ENCODE measurements at places on chromosomes 5 and 9. TPM values are rescaled to one million over a fixed set of nuclear protein-coding genes. Genes with fewer than 3 reads are reported as not detected.
A peak's percentile ranks its signal among the peaks of the same experiment; 100 is the strongest.

DNA sequence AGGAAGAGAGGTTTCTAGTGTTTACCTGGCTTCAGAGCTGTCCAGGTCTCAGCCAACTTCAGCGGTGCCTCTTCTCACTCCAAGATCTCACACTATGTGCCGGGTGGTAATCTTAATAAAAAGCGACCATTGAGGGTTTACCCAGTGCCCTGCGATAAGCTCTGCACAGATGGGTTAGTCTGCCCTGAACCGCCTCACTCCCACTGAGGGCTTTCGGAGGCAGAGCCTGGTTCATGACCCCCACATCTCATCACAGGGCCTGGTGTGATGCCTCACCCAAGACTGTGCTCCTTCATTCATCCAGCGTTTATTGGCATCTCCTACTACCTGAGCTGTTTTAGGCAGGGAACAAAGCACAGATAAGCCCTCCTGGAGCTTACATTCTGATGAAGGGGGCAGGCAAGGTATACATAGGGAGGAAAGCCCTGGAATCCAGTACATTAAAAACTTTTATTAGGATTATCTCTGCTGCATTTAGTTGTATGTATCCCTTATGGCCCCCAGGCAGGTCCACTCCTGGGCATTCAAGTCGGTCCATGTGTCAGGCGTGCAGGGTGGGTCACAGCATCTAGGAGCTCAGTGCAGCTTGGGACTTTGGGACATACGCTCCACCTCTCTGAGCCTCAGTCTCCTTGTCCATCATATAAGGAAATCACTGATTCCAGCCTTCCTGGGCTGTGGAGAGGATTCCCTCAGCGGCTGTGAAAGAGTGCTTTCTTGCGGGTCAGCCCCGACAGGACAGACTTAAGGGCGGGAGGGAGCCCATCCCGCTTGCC, 613 bp upstream of the COL15A1 start:
- peaks cover 6% of the 10 kb centered on the region for H3K4me1 ChIP-seq
- H3K4me3 ChIP-seq = no peak overlapping the region
- H3K27ac ChIP-seq = no peak overlapping the region
- H3K27me3 ChIP-seq = peaks cover 57% of the 10 kb centered on the region

- H3K27me3 ChIP-seq = no peaks in the 10 kb centered on the region
- no peaks in the 10 kb centered on the region for H3K4me1 ChIP-seq
- no peak overlapping the region for H3K4me3 ChIP-seq
- H3K27ac ChIP-seq = no peak overlapping the region
- no peak for DNase-seq
- no peaks in the 10 kb centered on the region for H3K36me3 ChIP-seq
Observed at GRCh38 chr5:89127191-89127590, 244.2 kb upstream of the MEF2C start.

- H3K27ac ChIP-seq = no peak overlapping the region
- peaks cover 27% of the 10 kb centered on the region for H3K27me3 ChIP-seq
- no peak overlapping the region for H3K4me3 ChIP-seq
- no peaks in the 10 kb centered on the region for H3K4me1 ChIP-seq
Observed at GRCh38 chr9:88161144-88161543, 22.9 kb upstream of the SPATA31C2 start.

DNA sequence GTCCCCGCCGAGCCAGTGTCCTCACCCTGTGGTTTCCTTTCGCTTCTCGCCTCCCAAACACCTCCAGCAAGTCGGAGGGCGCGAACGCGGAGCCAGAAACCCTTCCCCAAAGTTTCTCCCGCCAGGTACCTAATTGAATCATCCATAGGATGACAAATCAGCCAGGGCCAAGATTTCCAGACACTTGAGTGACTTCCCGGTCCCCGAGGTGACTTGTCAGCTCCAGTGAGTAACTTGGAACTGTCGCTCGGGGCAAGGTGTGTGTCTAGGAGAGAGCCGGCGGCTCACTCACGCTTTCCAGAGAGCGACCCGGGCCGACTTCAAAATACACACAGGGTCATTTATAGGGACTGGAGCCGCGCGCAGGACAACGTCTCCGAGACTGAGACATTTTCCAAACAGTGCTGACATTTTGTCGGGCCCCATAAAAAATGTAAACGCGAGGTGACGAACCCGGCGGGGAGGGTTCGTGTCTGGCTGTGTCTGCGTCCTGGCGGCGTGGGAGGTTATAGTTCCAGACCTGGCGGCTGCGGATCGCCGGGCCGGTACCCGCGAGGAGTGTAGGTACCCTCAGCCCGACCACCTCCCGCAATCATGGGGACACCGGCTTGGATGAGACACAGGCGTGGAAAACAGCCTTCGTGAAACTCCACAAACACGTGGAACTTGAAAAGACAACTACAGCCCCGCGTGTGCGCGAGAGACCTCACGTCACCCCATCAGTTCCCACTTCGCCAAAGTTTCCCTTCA, 1.4 kb downstream of the GLIS3 start:
- H3K27ac ChIP-seq = peak overlapping the region; percentile 87
- H3K27me3 ChIP-seq = peaks cover 32% of the 10 kb centered on the region
- DNase-seq = peak; percentile 70

DNA sequence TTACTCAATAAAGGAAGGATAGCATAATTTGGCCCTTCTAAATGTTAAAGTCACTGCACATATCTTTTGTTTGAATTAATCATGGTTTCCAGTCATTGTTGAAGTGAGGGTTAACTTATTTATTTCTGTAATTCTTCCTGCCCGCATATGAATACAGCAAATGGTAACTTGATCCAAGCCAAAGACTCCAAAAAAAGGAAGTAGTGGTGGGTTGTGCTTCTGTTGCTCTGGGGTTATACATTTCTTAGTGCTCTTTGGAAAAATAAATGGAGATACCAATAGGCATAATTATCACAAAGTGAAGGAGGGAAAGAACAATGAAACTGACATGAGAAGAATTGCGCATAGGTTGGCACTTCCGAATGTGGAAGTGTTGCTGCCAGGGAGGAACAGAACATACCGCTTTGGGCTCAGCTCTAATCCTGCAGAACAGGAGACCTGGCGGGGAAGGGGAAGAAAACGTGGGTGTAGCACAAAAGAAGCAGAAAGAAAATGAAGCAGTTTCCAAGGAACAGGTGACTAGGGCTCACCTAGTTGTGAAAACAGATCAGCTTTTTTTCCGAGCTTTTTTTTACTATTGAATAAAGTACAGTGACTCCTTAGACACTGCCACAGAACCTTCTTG, 69.7 kb upstream of the TAF11L2 start:
- H3K27me3 ChIP-seq = no peaks in the 10 kb centered on the region
- no peaks in the 10 kb centered on the region for H3K4me1 ChIP-seq
- no peak overlapping the region for H3K27ac ChIP-seq
- no peaks in the 10 kb centered on the region for H3K36me3 ChIP-seq

GRCh38 chr5:173456181-173456580, 128.0 kb upstream of the STC2 start:
- H3K4me3 ChIP-seq = no peak overlapping the region
- peaks cover 2% of the 10 kb centered on the region for H3K27me3 ChIP-seq
- H3K4me1 ChIP-seq = no peaks in the 10 kb centered on the region
- H3K27ac ChIP-seq = no peak overlapping the region

GRCh38 chr9:135878528-135879236, 28.7 kb downstream of the CAMSAP1 start:
- no peak overlapping the region for H3K4me3 ChIP-seq
- H3K27ac ChIP-seq = no peak overlapping the region
- DNase-seq = no peak
- peaks cover 8% of the 10 kb centered on the region for H3K36me3 ChIP-seq
- no peaks in the 10 kb centered on the region for H3K27me3 ChIP-seq

DNA sequence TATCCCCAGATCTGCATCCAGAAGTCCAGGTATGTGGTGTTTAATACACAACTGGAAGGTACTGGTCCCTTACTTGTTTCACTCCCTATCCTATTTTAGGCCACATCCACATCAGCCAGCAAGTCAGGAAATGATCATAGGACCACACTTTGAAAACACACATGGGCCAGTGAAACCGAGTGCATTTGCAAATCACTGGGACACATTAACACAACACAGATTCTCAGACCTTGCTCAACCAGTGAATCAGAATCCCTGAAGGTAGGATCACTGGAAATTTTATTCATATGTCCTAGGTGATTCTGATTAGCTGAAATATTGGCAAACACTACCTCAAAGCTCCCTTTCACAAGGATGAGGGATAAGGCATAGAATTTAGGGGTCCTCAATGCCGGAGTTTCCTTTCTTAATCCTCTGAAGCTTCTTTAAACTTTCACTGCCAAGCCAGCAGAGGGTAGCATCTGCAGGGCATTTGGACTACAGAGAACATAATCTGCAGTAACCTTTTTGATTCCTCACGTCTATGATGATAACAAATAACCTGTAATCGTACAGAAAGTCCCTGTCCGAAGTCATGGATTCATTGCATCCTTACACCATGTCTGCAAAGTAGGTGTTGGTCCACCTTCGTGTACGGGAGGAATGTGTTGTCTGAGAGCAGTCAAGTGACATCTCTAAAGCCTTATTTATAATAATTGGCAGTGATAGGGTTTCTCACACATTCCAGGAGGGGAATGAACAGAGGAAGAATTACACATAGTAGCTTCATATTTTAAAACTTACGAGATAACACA, 11.0 kb upstream of the ABLIM3 start:
- peaks cover 13% of the 10 kb centered on the region for H3K27me3 ChIP-seq
- no peaks in the 10 kb centered on the region for H3K4me1 ChIP-seq
- H3K36me3 ChIP-seq = no peaks in the 10 kb centered on the region
- H3K27ac ChIP-seq = no peak overlapping the region
- H3K4me3 ChIP-seq = no peak overlapping the region

DNA sequence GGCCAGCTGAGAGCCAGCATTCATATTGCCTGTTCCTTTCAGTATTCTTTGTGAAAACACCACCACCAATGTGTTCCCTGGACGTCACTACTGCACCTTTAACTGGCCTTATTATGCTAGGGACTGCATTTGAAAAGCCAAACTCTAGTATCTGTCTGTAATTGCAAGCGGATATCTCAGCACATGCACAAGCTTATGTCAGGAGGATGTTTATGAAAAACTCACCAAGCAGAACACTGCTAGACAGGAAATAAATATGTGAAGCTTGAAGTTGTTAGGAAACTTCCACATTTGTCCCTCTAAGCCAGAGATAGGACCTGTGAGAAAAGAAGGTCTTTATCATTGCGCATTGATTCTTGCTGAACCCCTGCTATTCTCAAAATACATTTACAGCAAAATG, 135.4 kb upstream of the CCDC152 start:
- no peak overlapping the region for H3K27ac ChIP-seq
- peaks cover 13% of the 10 kb centered on the region for H3K27me3 ChIP-seq
- no peaks in the 10 kb centered on the region for H3K36me3 ChIP-seq
- no peaks in the 10 kb centered on the region for H3K4me1 ChIP-seq
- no peak for DNase-seq

- no peaks in the 10 kb centered on the region for H3K27me3 ChIP-seq
- no peak for DNase-seq
- peaks cover 4% of the 10 kb centered on the region for H3K36me3 ChIP-seq
- no peak overlapping the region for H3K27ac ChIP-seq
Observed at GRCh38 chr5:138926688-138927448, 51.7 kb upstream of the LRRTM2 start.

- H3K27ac ChIP-seq = no peak overlapping the region
- H3K4me3 ChIP-seq = no peak overlapping the region
- DNase-seq = no peak
Observed at GRCh38 chr9:8429157-8429556, 629.6 kb upstream of the DMAC1 start.

The COMMD10 gene
- total RNA-seq = 19.7 TPM

The TDRD7 gene
- total RNA-seq = 9.3 TPM

The DND1 gene
- total RNA-seq = 3.0 TPM

The ZMAT2 gene
- 49.9 TPM for total RNA-seq
